Bronchial epithelial cell (primary cell): ENCODE measurements at places on chromosomes 4 and X. TPM values are rescaled to one million over a fixed set of nuclear protein-coding genes. Genes with fewer than 3 reads are reported as not detected.

DNA sequence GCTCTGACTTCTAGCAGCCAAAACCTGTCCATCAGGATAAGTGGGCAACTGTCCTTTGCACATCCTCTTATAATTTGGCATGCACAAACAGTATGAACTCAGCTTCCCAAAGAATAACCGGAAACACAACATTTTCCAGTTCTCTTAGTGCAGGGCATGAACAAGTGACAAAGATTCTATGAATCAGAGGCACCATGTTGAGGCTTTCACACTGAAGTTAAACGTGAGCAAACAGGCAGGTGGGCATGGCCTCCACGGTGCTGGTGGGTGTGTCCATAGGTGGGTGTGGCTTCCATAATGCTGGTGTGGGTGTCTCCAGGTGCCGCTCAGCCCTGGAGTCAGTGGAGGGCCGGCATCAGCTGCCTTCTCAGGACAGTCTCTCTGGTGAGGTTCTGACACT lies 196.5 kb downstream of the SMIM20 start:
- peak; percentile 48 for DNase-seq

- peak; percentile 35 for DNase-seq
Observed at GRCh38 chrX:51336584-51336983, 4.0 kb downstream of the NUDT10 start.

- no peak for DNase-seq
Observed at GRCh38 chr4:118749347-118749988, 64.3 kb downstream of the METTL14 start.

DNA sequence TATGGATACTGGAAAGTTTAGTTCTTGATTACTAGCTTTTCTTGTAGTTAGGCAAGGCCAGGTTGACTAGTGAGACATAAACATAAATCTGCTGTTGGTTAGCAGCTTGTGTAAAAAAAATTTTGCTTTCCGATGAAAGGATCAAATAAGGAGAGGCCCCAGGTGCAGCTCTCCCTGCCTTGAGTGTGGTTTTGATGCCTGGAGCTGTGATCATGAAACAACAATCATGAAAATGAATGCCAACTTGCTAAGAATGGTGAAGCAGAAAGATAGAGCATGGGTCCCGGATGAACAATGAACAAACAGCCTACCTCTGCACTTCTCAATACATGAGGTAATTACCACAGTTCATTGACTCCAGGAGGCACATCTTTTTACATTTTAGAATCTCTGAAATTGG lies 14.4 kb upstream of the SYP start:
- no peak for DNase-seq

DNA sequence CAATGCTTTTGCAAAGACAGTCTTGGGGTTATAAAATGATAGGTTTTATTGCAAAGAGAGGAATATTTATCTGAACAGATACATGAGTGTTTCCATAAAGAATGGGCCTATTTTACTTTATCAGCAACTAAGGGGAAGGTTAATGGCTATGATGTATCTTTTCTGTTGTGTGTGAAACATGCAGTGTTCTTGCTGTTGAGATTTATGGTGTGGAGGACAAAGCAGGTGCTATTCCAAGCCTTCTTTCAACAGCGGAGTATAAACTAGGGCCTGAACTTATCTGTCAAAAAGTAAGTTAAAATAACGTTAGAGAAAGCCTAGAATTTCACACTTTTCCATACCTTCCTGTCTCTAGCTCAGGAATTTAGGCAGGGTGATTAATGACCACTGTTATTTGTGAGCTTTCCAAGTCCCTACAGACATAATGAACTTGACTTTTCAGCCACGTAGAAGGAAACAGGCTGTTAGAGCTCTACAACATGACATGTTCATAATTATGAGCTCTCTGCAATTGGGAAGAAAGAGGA lies 411.4 kb downstream of the IL1RAPL1 start:
- no peak for DNase-seq

GRCh38 chr4:3189459-3189858 lies 59.5 kb upstream of the MSANTD1 start:
- no peak for DNase-seq

- peak; percentile 76 for DNase-seq
Observed at GRCh38 chr4:169628579-169628978, 8.2 kb downstream of the CLCN3 start.

DNA sequence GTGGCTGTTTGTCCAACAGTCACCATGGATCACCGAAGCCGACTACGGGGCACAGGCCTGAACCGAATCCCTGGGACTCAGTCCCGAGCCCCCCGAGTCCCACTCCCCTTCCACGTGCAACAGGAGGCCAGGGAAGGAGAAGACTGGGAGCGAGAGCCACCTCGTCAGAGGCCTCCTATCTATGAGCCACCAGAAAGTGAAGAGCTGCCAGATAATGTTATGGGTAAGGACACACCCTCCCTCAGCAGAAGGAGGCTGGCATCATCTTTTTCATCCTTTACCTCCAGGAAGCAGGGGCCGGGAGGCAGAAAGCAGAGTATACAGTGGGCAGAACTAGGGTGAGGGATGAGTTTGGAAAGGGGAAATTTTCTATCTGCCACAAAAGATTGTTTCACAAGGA lies 2.8 kb upstream of the PRDX4 start:
- no peak for DNase-seq

GRCh38 chr4:144350706-144351105 lies 210.2 kb upstream of the GYPA start:
- DNase-seq = peak; percentile 61

DNA sequence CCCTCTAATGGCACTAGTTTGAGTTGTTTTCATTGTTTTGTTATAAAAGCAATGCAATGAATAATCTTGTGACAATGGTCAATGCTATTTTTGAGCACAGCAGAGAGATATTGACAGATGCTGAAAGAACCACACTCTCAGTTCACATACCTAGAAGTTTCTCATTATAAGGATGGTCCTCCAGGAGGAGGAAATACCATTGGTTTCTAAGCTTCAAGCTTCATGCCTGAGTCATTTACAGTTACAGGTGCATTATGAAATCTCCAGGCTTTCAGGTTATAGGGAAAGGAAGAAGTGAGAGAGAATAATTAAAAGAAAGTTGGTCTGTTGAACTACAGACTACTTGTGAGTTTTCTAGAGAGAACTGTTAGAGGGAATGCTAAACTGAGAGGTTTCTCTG lies 75.3 kb downstream of the PWWP3B start:
- DNase-seq = peak; percentile 56

DNA sequence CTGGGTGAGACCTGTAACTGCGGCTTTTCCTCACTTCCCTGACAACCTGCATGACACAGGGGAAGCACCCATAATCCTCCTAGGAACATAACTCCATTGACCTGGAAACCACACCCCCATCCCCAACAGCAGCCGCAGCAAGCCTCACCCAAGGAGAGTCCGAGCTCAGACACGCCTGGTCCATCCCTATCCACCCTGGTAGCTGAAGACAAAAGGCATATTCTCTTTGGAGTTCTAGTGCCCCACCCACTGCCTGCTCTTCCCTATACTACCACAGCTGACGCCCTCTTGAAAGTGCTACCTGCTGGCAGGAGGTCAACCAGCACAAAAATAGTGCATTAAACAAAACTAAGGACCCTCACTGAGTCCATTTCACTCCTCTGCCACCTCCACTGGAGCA lies 1080.9 kb upstream of the IGFBP7 start:
- no peak for DNase-seq

DNA sequence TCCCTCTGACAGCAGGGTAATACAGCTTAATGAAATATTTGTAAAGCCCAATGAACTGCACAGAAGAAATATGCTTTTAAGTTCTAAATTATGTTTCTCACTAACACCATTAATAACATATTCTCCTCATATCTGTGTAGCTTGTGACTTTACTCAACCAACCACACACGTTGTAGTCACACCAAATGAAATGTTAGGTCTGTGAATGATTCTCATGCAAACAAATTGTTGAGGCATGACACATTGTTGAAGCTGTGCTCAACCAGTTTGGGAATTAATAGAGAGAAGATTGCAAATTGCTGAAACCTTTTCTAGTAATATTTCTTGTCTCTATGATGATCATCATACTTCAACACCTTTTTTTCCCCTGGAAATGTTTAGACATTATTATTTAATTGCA lies 645.9 kb downstream of the PCDH7 start:
- peak; percentile 70 for DNase-seq

DNA sequence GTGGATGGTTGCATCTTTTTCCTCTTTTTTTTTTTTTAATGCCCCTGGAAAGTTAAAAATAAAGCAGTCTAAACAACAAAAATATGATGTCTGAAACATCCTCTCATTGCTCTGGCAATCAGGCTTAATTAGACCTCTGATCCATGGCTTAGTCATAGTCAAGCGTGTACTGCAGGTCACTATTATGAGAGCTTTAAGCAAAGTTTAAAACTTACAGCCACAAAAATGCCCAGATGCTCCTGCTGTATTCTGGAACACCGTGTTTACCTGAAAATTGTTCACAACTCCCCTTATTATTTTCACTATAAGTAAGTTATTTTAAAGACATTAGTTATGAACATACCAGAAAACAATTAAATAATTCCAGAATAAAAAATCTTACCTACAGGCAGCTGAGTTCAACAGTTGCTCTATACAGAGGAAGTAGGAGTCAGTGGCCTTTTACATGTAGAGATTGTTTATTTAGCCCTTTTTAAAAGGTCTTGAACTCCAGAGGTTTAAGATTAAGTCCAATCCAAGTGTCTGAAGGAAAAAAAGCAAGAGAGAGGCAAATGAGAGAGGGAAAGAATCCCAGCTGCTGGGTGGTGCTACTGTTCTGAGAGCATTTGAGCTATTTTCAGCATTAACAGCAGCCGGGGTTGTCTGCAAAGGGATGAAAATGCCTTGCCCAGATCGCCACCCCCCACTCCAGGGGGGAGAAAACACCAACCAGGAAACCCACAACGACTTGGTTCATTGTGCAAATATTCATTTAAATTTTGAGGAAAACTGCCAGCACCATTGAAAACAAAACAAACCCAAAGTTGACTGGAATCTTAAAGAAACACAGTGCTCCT lies 36.9 kb downstream of the SORBS2 start:
- DNase-seq = peak; percentile 67

- DNase-seq = no peak
Observed at GRCh38 chr4:185883591-185883990, 71.6 kb upstream of the SORBS2 start.

DNA sequence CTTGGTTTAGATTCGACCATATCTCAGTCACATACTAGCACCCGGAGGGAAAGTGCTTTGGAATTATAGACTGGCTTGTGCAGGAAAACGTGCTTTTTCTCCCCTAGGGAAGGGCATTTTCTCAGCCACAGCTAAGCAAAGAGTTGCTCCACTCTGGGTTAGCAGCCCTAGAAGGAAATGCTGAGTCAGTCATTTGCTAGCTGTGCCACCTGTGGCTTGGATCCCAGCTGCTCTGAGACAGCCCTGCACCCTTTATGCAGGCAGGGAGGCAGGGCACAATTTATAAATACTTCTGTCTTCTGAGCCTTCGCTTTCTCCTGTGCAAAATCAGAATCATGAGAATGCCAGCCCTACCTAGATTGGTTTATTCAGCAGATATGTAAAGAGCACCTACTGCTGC lies 1.3 kb upstream of the USP51 start:
- DNase-seq = no peak

DNA sequence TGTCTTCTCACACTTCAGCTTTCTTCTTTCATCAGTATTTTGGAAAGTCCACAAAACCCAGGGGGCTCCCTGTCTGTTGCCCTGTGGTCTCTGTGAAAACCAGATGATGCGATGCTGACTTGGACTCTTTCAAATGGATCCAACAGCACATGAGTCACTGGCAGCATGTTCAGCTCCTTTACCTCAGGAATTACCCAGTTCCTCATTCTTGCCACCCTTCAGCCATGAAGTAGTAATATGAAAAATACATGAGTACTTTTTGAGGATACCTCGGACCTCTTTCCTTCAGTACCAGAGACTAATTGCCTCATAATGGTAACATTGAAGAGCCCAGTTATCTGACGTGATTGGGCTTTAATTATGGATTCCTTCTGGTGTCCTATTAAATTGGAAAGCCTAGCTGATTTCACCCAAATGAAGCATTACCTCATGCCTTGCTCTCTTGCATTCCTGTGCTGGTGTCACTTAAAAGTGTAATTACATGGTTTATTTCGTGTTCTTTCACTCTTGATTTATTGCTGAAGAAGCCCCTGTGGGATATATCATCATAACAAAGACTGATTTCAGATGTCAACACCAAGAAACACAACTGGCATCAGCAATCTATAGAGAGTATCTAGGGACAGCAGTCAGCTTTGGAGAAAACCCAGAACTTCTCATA lies 63.4 kb downstream of the NFKB1 start:
- DNase-seq = peak; percentile 86

GRCh38 chr4:75107755-75108612 lies 175.1 kb downstream of the PARM1 start:
- DNase-seq = peak; percentile 42

Gene ELOVL6
- total RNA-seq = 6.8 and 9.2 TPM in 2 replicates
